ENCODE measurements at places on chromosomes 7 and 10. TPM values are rescaled to one million over a fixed set of nuclear protein-coding genes. Genes with fewer than 3 reads are reported as not detected.

GRCh38 chr10:84412482-84412881 is 84.1 kb downstream of the CCSER2 start:
- DNase-seq = no peak

Gene ADAM8
- 7.0 TPM for total RNA-seq

- DNase-seq = no peak
Measured at GRCh38 chr10:8323428-8324054, 269.1 kb downstream of the GATA3 start.

DNA sequence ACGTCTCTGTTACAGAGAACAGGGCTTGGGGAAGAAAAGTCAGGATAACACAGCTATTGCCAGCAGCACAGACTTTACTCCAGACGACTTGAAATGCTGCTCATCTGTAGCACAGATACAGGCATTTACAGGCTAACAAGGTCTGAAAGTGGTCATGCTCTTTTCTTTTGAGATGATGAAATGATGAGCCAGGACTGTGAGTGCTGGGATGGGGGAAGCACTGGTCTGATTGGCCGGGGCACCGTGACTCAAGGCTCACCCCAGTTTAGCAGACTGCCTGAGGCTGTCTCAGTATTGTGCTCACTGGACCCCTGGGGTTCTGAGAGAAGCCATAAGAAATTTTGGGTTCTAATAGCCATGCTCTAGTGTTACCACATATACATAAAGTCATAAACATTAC is 12.4 kb downstream of the SMKR1 start:
- DNase-seq = no peak

DNA sequence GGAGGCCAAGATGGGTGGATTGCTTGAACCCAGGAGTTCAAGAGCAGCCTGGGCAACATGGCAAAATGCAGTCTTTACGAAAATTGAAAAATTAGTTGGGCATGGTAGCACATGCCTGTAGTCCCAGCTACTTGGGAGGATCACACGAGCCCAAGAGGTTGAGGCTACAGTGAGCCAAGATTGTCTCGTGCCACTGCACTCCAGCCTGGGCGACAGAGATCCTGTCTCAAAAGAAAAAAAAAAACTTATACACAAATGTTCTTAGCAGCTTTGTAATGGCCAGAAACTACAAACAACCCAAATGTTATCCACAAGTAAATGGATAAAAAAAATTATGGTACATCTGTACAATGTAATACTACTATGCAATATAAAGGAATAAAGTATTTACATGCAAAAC is 12.6 kb downstream of the NT5C2 start:
- DNase-seq = no peak

Gene SNCG
- total RNA-seq = 61.1 TPM

Gene ASB4
- total RNA-seq = not detected

Measured in posterior vena cava (tissue), 2 donors.